NCI-H446 treated with DMSO at 0.1 percent for 48 hours (cell line): ENCODE measurements at places on chromosomes 16 and 17.

GRCh38 chr16:8589057-8589899 is 1.0 kb downstream of the TMEM114 start:
- DNase-seq = no peak

DNA sequence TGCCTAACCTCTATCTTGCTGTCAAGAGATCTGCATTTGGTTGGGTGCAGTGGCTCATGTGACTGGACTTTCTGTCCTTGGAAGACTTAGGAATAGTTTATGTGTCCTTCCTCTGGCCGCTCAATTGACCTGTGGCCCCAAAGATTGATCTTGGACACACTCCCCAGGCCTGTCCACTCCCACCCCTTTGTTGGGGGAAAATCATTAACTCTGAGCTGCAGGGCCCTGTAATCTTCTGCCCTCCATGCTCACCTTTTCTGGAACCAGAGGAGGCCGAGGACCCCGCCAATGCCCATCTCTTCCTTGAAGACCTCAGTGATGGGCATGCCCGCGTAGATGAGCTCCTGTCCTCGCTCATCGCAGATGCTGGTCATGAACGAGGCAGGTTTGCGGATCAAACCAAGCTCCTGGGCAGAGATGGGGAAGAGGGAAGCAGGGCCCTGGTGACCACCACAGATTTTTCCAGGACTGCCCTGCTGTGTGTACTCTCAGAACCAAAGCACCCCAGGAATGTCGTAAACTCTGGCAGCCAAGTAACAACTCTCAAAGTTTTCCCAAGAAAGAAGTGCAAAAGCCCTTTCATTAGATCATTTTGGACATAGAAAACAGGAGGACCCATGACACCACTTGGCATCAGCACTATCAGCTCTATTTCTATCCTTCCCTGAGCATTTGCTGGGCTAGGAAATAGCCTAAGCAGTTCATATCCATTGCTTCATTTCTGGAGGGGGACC is 8.5 kb upstream of the KLHL11 start:
- DNase-seq = no peak

DNA sequence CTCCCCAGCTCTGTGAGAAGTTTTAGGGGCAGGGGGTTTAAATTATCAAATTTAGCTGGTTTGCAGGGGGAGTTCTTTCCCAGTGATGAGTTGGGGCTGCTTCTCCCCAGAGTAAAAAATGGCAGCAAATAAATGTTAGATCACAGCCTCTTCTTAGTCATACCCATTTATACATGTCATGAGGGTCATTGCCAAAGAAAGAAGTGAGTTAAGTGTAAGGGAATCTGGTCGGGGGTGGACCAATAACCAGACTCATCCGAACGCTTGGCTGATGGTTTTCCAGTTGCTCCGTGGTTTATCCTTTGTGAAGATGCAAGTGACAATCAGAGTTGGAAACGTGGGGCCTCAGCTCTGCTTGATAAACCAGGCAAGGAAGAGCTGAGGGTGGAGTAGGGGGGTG is 87.1 kb downstream of the PLXDC1 start:
- DNase-seq = no peak

- DNase-seq = no peak
Measured at GRCh38 chr17:40482722-40483121, 18.7 kb downstream of the TNS4 start.

- no peak for DNase-seq
Measured at GRCh38 chr16:27841911-27842310, 221.6 kb downstream of the GSG1L start.
